ENCODE measurements at places on chromosomes 12 and 14.
A peak's percentile ranks its signal among the peaks of the same experiment; 100 is the strongest.

GRCh38 chr14:21098076-21098891 is at the start of gene ZNF219:
Gene ZNF219 (minus strand): TSS chr14:21098655. CDS start chr14:21093591, 5,064 bp downstream.
- peak; percentile 53 for DNase-seq

GRCh38 chr14:34742270-34743115 is 28.1 kb upstream of the CFL2 start:
- no peak for DNase-seq

DNA sequence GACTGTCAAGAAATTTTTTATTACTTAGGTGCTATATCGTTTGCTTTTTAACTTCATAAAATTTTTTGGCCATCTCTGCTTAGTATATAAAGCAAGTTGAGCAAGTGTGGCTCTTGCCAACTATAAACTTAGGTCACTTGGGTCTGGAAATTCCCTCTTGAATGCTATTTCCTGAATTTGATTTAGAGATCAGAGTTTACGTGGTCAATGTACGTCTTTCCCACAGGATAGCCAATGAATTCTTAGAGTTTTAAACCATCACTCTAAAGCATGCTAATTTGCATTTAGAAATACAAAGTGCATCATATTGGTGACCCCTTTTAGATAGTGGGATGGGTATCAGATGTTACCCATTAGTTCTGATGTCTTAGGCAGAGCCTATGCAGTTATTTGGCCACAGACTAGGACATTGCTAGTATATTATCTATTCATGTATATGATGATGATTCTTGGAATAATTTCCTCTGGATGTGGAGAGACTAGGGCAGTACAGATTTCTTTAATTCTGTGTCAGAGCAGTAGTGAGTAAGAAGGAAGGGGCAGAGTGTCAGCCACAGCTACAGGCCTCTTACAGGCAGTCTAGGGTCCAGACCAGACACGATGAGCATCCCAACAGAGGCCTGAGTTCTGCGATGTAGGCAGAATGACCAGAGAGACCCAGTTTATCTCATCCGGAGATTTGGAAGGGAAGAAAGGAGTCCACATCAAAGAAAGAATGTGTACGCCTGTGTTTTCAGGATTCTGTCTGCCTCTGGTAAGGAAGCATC is 30.3 kb downstream of the SCN8A start:
- DNase-seq: no peak

DNA sequence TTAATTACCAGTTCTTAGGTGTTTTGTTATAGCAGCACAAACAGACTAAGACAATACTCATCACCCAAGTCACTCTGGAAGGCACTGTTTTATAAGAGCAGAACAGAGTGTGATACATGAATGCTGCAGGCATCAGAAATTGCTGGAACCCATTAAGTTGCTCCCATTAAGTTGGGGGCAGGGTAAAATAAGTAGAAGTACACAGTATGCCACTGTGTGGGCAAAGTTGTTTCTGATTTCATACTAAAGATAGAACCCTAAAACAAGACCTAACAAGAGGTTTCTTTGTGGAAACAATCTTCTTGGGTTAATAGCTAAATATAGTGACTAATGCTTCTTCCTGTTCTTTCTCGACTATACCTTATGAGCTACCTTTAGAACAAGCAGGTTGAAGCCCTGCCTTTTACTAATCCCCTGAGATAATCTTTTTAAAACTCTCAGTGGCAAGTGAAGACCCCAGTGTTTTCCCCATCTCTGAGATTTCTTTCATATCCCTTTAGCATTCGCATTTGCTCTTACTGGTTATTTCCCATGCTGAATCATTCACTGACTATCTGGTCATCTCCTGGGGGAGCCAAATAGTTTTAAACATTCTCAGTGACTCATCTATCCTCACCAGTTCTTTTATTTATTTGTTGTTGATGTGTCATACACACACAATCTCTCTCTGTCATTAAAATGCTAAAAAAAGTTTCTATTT is 52.3 kb downstream of the SOCS2 start:
- DNase-seq: no peak

- no peak for DNase-seq
These were observed 3.8 kb downstream of the CS start for GRCh38 chr12:56296295-56296694.

- DNase-seq: no peak
These were observed 21.0 kb upstream of the TSPAN11 start for GRCh38 chr12:30905463-30906009.
